Activated T-cell treated with anti-CD3 and anti-CD28 coated beads, Interleukin-2, amount 50 U/mL, for 72 hours (primary cell): ENCODE measurements at places on chromosomes 3 and 15. TPM values are rescaled to one million over a fixed set of nuclear protein-coding genes. Genes with fewer than 3 reads are reported as not detected.
A peak's percentile ranks its signal among the peaks of the same experiment; 100 is the strongest.

- DNase-seq: no peak
Observed at GRCh38 chr15:31375772-31376171, 49.1 kb downstream of the KLF13 start.

GRCh38 chr3:134430950-134431445, 54.8 kb downstream of the ANAPC13 start:
- DNase-seq: no peak

DNA sequence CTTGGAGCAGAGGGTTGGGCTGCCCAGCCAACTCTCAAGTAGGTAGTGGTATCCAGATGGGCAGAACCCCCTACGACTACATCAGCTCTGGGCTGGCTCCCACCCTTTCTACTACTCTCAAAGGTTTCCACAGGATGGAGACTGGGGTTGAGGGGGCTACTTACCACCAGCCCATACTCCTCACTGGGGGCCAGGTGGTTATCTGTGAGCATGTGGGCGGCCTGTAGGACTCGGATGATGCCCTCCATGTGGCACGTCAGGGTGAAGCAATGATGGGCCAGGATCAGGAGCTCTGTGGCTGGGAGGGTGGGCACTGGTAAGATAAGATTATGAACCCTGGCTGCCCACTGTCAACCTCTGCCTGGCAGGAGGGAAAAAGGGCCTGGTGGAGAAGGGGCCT, 33.4 kb downstream of the EIF3J start:
- DNase-seq: no peak

The GRK7 gene
- total RNA-seq: not detected

DNA sequence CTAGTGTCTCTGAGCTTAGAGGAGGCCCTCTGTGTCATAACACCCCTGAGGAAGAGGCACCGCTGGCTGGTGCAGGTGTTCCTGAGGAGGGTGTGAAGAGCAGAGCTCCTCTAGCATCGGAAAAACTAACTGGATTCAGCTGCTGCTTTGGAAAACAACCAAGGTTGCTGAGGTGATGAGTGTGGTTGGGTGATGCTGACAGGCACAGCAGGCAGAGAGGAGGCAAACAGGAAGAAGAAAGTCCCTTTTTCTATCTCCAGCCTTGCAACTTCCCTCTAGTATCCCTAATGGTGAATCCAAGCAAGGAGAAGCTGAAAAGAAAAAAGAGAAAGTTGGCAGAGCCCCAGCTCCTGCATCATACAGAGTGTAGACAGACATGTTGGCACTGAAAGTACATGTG, 3.8 kb upstream of the OR4F15 start:
- DNase-seq: no peak

The CP gene
- not detected for total RNA-seq

- DNase-seq: no peak
Observed at GRCh38 chr3:18379647-18380046, 45.5 kb downstream of the SATB1 start.

DNA sequence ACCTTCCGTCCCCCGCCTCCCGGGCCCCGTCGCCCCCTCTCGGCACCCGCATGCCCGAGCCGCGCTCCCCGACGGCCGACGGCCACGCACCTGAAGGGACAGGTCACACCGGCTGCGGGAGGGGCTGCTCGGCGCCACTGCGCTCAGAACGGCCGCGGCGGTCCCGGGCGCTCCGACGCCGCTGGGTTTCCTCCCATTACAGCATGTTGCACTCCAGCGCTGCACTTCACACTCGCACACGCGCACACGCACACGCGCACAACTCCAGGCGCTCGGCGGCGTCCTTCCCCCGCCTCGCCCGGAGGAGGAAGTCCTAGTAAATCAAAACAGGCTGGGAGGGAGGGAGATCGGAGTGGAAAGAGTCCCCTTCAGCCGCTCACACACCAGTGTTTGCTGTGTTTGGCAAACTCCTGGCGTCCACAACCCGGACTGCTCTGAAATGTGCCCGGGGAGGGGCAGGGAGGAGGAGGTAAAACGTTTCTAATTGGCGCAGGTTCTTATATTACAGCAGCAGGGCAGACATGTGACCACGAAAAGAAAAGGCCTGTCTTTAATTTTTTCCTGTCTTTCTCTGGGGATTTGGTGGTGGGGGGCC, 76.7 kb upstream of the VGLL4 start:
- DNase-seq: peak; percentile 66

- no peak for DNase-seq
Observed at GRCh38 chr3:82186017-82186416, 424.6 kb upstream of the GBE1 start.

DNA sequence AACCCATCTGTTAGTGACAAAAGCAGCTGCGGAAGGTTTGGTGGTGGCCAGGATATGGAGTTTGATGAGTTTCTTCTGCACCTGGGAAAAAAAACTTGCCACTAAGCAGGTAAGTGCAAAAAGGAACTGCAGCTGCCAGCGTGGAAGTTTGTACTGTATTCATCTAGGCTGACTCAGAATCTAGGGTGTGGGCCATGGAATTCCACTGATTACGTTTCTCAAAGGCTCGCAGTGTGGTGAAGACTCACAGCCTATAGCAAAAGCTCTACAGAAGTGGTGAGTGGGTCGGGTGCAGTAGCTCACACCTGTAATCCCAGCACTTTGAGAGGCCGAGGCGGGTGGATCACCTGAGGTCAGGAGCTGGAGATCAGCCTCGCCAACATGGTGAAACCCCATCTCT, 334.6 kb upstream of the GRM7 start:
- no peak for DNase-seq

The TBC1D2B gene
- total RNA-seq: 67.8 TPM
